ENCODE measurements at places on chromosomes 16 and 17.

GRCh38 chr17:7292729-7293128 is 1.7 kb downstream of the YBX2 start:
- no peak for DNase-seq

GRCh38 chr17:38444151-38444550 is 15.9 kb downstream of the ARHGAP23 start:
- no peak for DNase-seq

DNA sequence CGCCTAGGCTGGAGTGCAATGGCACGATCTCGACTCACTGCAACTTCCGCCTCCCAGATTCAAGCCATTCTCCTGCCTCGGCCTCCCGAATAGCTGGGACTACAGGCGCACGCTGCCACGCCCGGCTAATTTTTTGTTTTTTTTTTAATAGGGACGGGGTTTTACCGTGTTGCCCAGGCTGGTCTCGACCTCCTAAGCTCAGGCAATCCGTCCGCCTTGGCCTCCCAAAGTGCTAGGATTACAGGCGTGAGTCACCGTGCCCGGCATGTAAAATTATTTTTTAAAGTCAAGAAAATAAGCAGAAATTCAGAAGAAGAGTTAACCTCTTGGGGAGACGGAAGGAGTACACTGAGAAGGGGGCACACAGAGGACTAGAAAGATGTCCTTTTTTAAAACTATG is 27.5 kb downstream of the CDYL2 start:
- DNase-seq: no peak

GRCh38 chr17:70906808-70907207 is 737.5 kb downstream of the KCNJ2 start:
- no peak for DNase-seq
